ENCODE measurements at places on chromosomes 6 and 20. TPM values are rescaled to one million over a fixed set of nuclear protein-coding genes. Genes with fewer than 3 reads are reported as not detected.
A peak's percentile ranks its signal among the peaks of the same experiment; 100 is the strongest.

The MBOAT1 gene
- 0.84 TPM for total RNA-seq

The NHSL1 gene
- 1.2 TPM for total RNA-seq

GRCh38 chr6:150687508-150687907 lies 87.8 kb downstream of the PLEKHG1 start:
- peak; percentile 69 for DNase-seq

- DNase-seq, result no peak
Measured at GRCh38 chr6:150800674-150801314, 64.7 kb upstream of the MTHFD1L start.

DNA sequence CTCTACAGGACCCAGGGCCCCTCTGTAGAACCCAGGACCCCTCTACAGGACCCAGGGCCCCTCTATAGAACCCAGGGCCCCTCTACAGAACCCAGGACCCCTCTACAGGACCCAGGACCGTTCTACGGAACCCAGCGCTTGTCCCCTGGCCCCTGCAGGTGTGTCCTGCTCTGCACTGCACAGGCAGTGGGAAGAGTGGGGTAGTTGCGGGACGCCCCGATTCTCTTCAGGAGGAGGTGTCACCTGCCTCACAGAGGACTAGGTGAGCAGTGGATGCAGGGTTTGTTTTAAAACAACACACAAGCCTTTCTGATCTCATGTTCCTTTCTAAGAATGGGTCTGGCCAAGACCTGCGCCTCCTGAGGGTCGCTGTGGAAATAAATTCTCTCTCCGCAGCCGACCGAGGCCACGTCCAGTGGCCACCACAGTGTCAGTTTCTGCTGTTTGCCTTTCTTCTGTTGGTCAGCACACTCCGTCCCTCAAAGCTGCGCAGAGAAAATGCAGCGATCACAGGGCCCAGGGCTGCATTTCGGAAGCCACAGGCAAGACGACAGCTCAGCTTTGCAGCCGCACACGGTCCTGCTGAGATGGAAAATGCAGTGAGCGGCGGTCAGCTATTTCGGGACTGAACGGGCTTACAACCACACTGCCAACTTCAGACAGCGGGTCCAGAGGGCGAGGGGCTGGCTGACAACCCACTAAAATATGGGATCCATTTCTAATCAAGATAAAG lies 135.2 kb downstream of the DLL1 start:
- peak; percentile 26 for DNase-seq

The ADNP gene
- total RNA-seq, result 40.1 TPM

GRCh38 chr20:10637031-10637559 lies 36.7 kb downstream of the JAG1 start:
- peak; percentile 70 for DNase-seq

DNA sequence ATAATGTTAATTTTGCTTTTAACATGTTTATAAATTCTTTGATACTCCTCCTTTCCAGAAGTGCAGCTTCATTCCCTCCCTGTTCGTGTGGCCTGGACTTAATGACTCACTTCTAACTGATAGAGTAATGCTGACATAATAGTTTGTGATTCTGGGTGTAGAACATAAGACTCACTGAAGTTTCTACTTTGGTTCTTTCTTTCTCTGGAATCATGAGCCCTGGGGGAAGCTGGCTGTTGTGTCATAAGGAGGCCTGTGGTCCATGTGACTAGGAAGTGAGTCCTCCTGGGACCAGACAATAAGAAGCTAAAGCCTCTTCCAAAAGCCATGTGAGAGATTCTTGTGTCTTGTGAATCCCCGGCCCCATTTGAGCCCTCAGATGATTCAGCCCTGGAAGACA lies 30.5 kb upstream of the HLA-G start:
- no peak for DNase-seq

DNA sequence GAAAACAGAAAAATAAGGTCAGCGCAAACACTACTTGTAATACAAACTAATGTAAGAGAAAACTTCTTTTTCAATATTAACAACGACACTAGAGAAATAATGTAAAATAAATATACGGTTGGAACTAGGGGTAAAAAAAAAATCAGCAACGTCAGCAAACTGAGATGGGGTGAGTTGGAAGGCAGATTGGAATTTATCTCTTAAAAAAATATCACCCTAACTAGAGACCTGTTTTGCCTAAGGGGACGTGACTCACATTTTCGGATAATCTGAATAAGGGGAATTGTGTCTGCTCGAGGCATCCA lies 705 bp upstream of the UTRN start:
- DNase-seq, result no peak
